ENCODE measurements at places on chromosomes 7 and 10.
A peak's percentile ranks its signal among the peaks of the same experiment; 100 is the strongest.

- DNase-seq = peak; percentile 76
Observed at GRCh38 chr7:120725376-120726039, 132.4 kb downstream of the TSPAN12 start.

- DNase-seq = no peak
Observed at GRCh38 chr7:116598861-116599260, 73.1 kb upstream of the MET start.

DNA sequence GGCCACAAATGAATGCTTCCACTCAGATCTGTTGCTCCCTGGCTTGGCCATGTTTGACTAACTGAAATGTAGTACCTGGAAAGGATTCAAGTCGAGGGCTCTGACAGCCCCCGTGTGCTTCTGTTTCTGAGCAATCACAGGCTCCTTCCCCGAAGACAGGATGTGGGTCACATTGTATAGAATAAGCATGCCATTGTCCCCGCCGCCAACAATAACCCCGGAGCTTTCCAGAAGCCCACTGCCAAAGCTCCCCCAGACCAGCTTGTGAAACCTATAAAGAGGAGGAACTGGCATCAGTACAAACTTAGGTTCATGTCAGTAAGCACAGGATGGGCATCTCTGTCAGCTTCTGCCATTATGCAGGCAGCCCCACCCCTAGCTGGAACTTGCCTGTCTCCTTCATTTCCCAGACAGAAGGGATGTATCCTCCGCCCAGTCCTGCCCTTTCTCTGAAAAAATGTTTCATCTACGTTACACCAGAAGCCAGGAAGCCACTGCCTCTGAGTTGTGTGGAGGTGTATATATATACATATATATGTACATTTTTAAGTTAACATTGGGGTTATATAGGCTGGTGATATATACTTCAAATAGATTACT lies 10.3 kb downstream of the SEC31B start:
- DNase-seq = peak; percentile 18

- DNase-seq = no peak
Observed at GRCh38 chr7:15751191-15751701, 64.8 kb upstream of the MEOX2 start.

- DNase-seq = no peak
Observed at GRCh38 chr7:108222236-108222892, 92.2 kb upstream of the LAMB4 start.

DNA sequence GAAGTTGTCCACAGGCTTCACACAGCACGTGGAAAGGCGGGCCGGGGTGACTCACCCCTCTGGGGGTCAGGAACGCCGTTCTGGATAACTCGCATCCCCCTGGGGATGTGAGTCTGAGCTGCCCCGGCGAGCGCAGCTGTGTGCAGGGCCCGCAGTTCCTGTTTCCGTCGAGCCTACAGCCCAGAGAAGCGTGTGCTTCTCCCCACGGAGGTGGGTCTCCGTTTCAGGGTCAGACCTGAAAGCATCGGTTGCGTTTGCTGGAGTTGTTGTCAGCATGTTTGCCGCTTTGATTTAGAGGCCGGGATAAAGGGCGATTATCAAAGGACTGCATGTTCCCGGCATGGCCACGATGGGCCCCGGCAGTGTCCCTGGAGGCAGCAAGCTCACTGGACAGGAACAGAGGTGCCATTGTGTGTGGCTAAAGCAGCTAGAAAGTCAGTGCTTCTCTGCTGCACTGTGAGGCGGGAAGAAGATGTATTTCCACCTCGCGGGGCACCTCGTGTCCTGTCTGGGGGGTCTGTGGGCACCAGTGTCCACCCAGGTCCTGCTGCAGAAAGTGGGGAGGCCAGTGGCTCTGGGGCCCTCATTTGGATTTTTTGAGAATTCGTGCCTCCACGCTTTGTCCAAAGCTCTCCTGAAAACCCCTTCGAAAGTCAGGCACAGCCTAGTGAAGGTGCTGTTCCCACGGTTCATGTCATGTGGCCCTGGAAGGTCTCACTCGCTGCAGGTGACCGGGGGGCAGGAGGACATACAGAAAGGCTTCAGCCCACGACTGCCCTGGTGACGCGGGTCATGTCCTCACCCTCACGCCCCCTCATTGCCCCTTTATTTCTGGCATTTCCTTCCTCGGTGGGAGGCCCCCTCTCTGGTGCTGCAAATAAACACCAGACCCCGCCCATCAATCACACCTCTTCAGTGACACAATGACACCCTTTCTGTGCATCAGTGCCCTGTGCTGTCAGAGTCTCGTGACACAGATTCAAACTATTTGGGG lies 27.4 kb upstream of the GDI2 start:
- peak; percentile 27 for DNase-seq

DNA sequence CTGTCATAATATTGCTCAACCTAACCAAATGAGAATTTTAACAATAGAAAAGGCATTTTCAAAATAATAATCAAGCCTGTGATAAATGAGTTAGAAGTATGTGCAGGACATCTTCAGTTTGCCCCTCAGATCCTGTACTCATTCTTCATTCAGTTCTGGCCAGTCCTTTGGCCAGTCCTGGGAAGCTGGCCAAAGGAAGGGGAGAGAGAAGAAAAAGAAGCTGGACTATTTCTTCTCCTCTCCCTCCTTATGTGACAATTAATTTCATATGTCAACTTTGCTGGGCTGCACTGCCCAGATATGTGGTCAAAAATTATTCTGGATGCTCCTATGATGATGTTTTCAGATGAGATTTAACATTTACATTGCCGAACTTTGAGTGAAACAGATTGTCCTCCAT lies 31.6 kb upstream of the ITGB8 start:
- no peak for DNase-seq

GRCh38 chr7:100352984-100353684 lies 4.8 kb upstream of the PILRB start:
- no peak for DNase-seq

DNA sequence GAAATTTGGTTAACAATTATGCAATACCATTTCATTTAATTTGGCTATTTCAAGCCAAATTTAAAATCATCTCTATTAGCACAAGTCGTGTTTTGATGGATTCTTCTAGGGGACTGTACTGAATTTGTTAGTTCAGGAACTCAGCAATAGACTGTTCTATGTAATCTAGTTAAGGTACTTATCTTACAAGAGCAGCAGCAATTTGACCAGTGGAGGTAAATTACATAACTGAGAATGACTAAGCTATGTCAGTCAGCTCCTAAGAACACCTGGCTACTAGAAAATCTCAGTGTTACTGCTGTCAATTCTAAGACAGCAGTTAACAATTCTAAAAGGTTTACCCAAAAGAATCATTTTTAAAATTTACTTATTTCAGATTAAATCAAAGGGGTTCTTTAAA lies 513.9 kb upstream of the ZWINT start:
- no peak for DNase-seq

DNA sequence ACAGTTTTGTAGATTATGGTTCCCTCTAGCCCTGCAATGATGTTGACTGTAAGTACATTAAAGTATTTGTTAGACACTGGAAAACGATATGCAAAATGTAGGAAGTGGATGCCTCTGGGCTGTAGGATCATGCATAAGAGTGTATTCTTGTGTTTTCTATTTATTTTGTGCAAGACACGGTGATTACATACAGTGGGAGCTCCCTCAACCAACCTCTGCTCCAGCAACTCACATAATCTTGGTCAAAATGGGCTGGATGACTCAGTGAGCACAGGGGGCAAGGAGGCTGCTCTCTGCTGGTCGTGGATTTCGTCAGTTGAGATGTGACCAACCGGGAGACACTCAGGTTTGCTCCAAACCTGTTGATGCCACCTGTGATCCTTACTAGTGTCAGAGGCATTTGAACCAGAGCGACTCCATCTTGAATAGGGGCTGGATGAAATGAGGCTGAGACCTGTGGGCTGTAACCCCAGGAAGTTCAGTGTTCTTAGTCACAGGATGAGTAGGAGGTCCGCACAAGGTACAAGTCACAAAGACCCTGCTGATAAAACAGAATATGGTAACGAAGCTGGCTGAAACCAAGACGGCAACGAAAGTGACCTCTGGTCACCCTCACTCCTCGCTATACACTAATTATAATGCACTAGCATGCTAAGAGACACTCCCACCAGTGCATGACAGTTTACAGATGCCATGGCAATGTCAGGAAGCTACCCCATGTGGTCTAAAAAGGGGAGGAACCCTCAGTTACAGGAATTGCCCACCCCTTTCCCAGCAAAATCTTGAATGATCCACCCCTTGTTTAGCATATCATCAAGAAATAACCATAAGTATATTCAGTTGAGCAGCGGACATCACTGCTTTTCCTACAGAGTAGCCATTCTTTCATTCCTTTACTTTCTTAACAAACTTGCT lies 56.4 kb upstream of the FAM20C start:
- DNase-seq = no peak

DNA sequence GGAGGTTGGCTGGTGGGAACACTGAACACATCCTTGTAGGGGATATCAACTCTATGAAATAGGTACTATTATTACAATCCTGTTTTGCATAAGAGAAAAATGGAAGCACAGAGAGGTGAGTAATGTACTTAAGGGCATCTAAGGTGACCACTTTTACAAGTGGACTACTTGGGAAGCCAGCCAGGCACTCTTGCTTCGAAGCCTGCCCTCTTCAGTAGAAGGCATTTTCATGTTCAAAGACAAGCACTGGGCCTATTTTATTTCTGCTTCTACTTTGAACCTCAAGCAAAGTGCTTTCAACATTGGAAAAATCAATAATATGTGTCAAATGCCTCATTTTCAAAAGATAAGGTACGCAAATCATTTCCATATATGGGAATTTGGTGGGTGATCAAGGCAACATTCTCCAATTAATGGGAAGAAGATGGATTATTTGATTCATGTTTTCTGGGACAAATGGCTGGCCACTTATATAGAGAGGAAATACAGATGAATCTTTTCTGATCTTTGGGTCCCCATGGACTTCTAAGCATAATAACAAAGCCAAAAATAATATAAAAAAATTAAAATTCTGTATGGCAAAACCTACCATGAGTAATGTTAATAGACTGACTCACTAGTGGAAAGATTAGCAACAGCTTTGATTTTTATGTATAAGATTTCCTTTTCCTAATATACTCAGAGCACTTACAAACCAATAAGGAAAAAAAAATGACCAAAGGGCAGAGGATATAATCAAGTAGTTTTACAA lies 270.2 kb downstream of the FRMD4A start:
- DNase-seq = no peak

- DNase-seq = no peak
Observed at GRCh38 chr7:112283382-112283910, 77.0 kb downstream of the ZNF277 start.

GRCh38 chr7:157483971-157484410 lies 147.2 kb downstream of the DNAJB6 start:
- DNase-seq = no peak

DNA sequence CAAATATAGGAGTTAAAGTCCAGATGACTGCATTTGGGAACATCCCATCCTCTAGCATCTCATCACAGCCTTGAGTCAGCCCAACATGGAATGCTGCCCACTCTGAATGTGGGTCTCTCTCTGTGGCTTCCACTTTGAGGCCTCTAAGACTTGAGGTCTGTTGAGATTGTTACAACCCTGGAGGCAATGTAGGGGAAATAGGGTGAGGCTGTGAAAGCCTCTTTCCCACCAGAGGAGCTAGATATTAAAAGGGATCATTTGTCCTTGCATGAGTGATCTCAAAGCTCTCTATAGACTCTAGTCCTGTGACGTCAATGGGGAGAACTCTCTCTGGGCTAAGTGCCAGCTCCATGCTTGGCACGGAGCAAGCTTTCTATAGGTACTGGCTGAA lies 6.4 kb upstream of the GOLGA7B start:
- DNase-seq = no peak

DNA sequence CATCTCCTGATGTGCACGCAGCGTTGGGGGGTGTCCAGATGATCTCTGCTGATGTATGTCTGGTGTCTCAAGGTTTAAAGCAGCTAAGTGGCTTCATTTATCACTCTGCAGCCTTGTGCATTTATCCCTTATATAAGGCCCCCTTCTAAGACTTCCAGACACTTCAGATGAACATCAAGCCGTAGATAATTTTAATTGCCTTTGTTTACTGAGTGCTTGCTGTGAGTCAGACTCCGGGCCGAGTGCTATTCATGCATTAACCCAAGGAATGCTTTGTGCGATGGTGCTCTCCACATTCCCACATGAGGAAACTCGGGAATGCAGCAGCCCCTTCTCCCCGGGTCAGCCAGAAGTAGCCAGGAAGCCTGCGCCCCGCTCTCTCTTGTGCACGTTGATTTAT lies 328.6 kb upstream of the COBL start:
- DNase-seq = no peak

DNA sequence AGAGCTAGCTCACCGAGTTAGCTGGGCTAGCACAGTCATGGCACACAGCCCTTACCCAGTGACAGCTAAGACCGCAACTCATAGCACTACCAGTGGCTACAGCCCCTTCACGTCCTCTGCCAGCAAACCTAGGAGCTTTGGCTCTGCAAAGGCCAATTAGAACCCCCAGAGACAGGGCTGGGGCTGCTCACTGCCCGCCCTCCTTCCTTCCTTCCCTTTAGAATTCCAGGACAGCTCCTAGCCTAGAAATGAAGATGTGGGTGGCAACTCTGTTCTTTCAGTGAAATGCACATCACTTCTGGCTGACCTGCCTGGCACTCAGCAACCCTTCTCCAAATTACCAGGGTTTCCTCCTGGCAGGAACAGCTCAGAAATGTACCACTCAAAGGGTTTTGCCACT lies 99.9 kb downstream of the FAM53B start:
- DNase-seq = no peak

DNA sequence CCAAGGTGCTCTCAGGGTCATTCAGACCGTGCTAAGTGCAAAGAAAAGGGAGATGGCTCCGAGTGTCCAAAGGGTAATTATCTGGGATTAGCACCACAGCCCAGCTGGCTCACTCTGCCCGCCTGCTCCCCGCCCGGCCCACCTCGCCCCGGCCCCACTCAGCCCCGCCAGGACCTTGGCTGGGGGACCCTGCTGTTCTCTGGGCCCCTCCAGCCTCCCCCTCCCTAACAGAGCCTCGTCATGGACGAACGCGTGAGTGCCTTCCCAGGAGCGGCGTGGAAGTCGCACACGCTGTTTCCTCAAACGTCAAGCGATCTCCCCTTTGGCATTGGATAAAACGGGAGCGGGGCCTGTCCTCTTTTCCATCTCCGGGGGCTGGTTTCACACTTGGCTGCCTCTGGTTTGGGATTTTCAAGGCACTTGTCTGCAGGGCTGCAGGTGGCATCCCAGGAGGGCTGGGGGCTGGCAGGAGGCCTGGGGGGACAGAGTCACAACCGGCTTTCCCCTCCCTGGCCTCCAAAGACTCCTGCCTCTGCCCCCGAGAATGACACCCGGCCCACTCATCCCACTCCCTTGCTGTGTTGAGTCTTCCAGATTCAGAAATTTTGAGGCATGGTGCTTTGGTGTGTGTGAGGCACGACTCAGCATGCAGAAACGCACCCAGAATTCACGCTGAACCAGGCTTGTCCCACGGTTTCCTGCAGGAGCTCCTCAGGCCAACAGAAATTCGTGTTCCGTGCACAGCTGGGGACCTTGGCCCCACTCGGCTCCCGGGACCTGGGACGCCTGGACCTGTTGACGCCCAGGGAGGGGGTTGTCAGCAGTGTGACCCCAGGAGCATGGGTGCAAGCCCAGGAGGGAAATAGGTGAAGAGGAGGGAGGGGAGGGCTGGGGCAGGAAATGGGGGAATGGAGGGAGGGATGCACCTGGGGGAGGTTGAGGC lies 110.0 kb downstream of the PDGFA start:
- no peak for DNase-seq

- DNase-seq = no peak
Observed at GRCh38 chr7:86818903-86819302, 175.2 kb downstream of the GRM3 start.

GRCh38 chr7:2030475-2031450 lies 202.0 kb downstream of the MAD1L1 start:
- DNase-seq = peak; percentile 56

All from hematopoietic multipotent progenitor cell treated with erythropoietin and hydrocortisone succinate and interleukin-3 and kit ligand, for 4 days (in vitro differentiated cells).